ENCODE measurements at places on chromosomes 5 and 9.

GRCh38 chr5:132414634-132415378 lies 45.3 kb downstream of the SLC22A5 start:
- DNase-seq: no peak

- DNase-seq: no peak
These were observed 335.8 kb upstream of the TRPC7 start for GRCh38 chr5:136701191-136701590.

DNA sequence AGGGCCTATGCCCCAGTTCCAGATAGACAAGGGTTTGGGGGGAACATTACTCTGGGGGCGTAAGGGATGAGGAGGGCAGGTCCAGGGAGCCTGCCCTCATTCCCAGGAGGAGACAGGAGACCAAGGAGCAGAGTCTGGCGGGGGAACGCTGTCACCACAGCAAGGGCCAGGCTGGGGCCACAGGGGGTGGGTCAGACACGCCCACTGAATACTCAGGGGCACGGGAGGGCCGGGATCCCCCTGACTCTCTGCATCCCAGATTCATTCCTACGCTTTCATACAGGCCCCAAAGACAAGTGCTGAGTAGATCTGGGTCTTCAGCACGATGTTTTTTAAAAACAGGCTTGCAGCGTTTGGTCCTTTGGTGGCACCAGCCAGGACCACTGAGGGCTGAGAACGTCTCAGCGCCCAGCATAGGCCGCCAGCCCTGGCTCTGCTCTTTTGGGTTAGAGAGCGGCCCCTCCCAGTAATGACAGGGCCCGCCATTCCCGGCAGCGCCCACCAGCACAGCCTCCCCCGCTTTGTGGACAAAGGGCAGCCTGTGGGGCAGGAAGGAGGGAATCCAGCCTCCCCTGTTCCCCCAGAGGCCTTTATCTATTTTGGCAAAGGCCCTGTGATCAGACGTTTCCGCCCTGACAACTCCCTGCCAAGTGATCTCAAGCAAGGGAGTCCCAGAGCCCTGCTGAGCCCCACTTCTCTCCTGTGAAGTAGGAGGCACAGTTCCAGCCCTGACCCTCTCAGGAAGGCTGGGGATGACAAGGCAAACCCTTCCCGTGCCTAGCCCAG lies 24.9 kb downstream of the NEK6 start:
- DNase-seq: no peak

DNA sequence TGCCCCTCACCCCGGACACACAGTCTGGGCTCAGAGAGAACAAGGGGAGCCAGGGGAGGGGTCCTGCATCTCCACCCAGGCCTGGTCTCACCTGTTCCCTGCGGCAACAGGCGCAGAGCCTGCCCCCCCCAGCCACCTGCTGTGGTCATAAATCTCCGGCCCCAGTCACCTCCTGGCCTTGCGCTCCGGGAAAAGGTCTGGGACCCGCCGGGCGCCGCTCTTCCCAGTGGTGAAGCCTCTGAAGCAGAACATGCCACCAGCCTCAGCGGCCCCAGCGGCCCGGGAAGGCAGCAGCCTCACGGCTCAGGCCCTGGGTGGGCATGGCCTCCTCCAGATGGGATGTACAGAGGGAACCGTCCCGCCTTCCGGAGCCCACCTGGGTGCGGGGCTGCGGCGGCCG lies 20.6 kb downstream of the NOTCH1 start:
- no peak for DNase-seq

GRCh38 chr5:174693697-174694385 lies 30.5 kb upstream of the MSX2 start:
- DNase-seq: no peak

- DNase-seq: no peak
These were observed 537.2 kb upstream of the TLE4 start for GRCh38 chr9:79034583-79034982.

GRCh38 chr9:87034841-87035240 lies 87.5 kb upstream of the GAS1 start:
- DNase-seq: no peak

DNA sequence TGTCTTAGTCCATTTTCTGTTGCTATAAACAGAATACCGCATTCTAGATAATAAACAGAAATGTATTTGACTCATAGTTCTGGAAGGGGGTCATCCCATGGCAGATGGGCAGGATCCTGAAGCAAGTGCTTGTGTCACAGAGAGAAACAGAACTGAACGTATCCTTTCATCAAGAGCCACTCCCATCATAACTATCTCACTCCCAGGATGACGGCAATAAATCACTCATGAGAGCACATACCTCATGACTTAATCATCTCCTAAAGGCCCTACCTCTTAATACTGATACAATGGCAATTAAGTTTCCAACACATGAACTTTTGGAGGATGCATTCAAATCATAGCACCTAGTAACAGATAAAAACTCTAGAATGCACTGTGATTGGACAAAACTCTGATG lies 142.9 kb downstream of the CAMK4 start:
- no peak for DNase-seq

- no peak for DNase-seq
These were observed 65.8 kb downstream of the ISL1 start for GRCh38 chr5:51449026-51449425.

GRCh38 chr5:98927242-98927988 lies 1.4 kb downstream of the CHD1 start:
- DNase-seq: peak; percentile 74

DNA sequence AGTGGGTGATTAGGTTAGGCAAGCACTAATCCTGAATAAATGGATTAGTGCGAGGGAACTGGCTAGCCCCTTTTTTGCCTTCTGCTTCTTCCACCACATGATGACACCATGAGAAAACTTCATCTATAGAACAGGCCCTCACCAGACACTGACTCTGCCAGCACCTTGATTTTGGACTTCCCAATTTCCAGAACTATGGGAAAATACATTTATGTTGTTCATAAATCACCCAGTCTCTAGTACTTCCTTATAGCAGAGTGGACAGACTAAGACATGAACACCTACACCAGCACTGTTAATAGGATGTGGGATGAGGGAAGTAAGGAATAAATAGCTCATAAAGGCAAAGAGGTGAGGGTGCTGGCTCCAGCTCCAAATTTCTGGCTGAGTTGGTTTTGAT lies 1.4 kb downstream of the ZNF622 start:
- DNase-seq: no peak

DNA sequence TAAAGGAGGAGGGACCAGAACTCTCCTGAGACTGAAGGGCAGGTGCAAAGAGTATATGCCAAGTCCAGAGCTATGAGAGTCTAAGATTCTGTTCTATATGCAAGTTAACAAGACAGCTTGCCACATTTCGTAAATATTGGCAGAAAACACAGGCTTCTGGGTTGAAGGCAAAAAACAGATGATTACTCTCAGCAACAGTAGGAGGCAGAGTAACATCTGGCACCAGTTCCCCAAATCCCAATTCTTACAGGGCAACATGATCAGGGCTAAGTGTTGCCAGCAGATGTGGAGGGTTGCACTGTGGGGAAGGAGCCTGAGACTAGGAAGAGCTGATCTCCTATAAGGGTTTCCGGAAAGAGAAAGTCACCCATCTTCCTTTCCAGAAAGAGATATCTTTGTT lies 179.4 kb downstream of the PJA2 start:
- DNase-seq: no peak

DNA sequence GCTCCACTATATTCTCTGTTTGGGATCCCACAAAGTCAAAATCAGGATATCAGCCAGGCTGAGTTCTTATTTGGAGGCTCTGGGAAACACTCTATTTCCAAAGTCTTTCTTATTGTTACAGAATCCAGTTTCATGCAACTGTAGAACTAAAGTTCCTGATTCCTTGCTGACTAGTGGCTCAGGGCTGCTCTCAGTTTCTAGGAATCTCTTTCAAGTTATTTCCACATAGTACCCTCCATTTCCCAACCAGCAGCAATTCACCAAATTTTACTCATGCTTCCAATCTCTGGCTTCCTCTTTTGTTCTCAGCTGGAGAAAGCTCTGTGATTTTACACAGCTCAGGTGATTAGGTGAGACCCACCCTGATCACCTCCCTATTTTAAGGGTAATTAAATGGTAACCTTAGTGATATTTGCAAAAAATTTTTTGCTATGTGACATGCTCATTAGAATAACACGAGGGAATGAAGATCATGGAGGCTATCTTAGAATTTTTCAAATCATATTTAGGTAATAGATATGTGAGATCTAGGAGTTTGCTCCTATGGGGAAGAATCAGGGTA lies 794.9 kb upstream of the ARRDC3 start:
- no peak for DNase-seq

GRCh38 chr5:149378241-149378820 lies 761 bp downstream of the IL17B start:
- no peak for DNase-seq

DNA sequence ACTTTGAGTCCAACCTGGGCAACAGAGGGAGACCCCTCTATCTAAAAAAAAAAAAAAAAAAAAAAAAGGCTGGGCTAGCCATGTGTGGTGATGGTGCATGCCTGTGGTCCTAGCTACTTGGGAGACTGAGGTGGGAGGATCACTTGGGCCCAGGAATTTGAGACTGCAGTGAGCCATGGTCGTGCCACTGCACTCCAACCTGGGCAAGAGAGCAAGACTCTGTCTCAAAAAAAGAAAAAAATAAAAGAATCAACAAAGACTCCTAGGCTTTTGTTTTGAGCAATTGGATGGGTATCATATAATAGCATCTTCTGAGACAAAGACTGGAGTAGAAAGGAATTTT lies 481.7 kb upstream of the PAPPA start:
- DNase-seq: no peak

Data from CD4-positive, alpha-beta T cell treated with Interleukin-6 at 100 ng/mL for 8 hours (primary cell).